ENCODE measurements at places on chromosomes 12 and 14. TPM values are rescaled to one million over a fixed set of nuclear protein-coding genes. Genes with fewer than 3 reads are reported as not detected.

The ZC3H14 gene
- total RNA-seq, result 62.0 TPM

The LGR5 gene
- 0.27 TPM for total RNA-seq

The MYO1H gene
- not detected for total RNA-seq

The FAIM2 gene
- total RNA-seq, result 11.9 TPM

The CLEC4E gene
- total RNA-seq, result not detected

The MYF6 gene
- not detected for total RNA-seq

The POTEM gene
- not detected for total RNA-seq

The PGF gene
- total RNA-seq, result 2.7 TPM

The KLC1 gene
- total RNA-seq, result 130 TPM

The TUBA1A gene
- total RNA-seq, result 241 TPM

The KIF26A gene
- total RNA-seq, result 4.1 TPM

The TDRD9 gene
- 1.8 TPM for total RNA-seq

The CCDC177 gene
- total RNA-seq, result not detected

The OLR1 gene
- total RNA-seq, result not detected

The RESF1 gene
- total RNA-seq, result 92.8 TPM

The SIRT4 gene
- total RNA-seq, result 1.2 TPM

The AEBP2 gene
- 16.7 TPM for total RNA-seq

The RGS6 gene
- 6.2 TPM for total RNA-seq

- peak; percentile 65 for DNase-seq
Observed at GRCh38 chr14:22556021-22556989, 32.7 kb downstream of the DAD1 start.

- DNase-seq, result no peak
Observed at GRCh38 chr14:60488175-60488574, 2.3 kb upstream of the C14orf39 start.

DNA sequence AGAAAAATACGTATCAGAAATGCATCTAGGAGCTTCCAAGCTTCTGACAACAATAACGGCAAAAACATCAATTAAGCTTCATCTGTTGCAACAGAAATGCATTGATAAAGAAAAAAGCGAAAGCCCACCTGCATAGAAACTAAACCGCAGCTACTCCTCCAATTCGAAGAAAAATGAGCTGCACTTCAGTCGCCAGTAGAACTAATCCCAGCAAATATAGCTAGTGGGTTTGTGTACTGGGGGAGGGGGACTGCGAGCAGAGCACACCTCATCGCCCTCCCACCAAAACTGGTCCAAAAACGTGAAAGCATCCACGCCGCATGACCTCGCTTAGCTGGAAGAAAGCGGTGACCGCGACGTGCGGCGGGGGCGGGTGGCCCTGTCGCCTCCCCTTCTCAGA lies 1.2 kb downstream of the SLC35F4 start:
- no peak for DNase-seq

DNA sequence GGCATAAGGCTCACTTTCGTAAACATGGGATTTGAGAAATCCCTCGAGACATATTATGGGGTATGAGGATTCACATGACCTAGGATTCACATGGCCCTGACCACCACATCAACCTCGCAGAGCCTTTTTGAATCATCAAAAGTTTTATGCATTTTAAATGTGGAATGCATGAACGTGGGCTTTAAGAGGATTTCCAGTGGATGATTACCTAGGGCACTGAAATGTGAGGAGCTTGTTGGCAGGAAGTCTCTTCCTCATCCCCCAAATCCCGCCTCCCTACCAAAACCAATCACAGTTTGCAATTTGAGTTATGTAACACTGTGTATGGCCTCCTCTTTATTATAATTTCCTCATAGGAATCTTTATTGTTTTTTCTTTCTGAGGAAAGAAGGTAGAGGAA lies 659.6 kb upstream of the TBX3 start:
- no peak for DNase-seq

GRCh38 chr14:72809063-72809462 lies 84.8 kb downstream of the DPF3 start:
- DNase-seq, result no peak

DNA sequence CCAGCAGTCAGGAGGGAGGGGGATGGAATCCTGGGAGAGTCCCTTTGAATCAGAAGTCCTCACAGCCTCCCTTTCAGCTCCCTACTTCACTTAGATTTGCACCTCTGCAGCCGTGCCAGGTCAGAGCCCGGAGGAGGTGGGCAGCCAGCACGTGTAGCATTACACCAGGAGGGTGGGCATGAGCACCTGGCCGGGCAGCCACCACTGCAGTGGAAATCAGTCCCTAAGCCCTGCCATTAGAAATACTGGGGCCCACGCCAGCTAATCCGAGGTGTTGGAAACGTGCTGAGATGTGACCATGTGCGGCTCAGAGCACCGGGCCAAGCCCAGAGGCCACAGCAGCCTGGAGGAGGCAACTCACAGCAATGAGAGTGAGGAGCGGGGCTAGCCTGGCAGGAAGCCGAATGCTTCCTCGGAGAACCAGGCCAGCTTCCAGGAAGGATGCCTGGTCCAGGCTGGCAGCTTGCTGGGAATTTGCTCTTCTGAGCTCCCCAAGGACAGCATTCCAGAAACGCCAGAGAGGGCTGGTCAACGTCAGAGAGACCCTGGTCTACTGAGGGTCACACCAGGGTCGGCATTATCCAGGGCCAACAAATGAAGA lies 9.4 kb upstream of the CACNA2D4 start:
- DNase-seq, result peak; percentile 13

GRCh38 chr14:101884934-101885576 lies 79.3 kb upstream of the DYNC1H1 start:
- no peak for DNase-seq

DNA sequence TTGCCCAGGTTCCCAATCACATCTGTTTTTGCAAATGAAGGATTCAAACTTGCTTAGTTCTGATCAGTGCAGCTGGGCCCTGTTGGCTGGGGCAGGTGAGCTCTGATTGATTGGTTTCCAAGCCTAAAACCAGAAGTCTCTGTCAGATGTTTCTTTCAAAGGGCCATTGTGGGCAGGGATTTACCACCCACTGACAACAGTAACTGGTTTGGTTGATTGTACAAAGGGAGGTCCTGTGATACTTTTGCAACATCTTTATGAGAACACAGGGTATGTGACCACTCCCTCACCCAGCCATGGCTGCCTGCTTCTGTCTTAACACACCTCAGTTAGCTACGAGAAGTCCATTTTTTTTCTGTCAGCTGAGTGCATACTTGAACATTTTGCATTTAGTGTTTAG lies 184.1 kb downstream of the FLRT2 start:
- no peak for DNase-seq

DNA sequence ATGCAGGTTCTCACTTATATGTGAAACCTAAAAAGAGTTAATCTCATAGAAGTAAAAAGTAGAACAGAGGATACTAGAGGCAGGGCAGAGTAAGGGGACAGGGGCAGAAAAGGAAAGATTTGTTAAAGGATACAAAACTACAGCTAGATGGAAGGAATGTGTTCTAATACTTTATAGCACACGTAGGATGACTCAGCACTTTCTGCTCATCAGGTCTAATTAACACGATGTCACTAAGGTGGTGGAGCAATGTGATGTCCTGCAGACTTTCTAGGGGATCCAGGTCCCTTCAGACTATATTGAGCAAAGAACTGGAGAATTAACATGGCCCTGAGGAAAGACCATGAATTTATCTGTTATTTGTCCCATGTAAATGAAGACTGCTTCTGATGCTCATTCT lies 80.8 kb upstream of the CMKLR1 start:
- DNase-seq, result no peak

DNA sequence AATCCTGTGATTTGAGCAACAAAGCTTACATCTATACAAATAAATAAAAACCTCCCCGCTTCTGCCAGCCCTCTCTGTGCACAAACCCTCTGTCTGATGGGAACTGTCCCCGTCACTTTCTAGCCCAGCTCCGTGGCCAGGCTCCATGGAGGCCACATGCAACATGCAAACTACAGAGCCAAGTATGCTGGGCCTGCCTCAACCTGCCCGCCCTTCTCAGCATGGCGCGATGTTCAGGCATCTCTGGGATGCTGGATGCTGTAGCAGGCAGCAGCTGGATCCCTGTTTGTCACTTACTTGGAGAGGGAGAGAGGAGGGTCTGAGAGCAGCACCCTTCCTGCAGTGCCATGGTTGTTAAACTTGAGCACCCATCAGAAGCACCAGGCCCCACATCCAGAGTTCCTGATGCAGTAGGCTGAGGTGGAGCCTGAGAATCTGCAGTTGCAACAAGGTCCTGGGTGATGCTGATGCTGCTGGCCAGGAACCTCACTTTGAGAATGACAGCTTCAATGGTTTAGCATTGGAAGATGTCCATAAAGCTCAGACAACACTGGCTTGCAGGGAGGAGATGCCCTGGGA lies 32.4 kb downstream of the CLMN start:
- DNase-seq, result no peak

- DNase-seq, result no peak
Observed at GRCh38 chr12:129753586-129753985, 150.2 kb downstream of the TMEM132D start.

- no peak for DNase-seq
Observed at GRCh38 chr12:124130691-124131591, 157.9 kb downstream of the ZNF664 start.

DNA sequence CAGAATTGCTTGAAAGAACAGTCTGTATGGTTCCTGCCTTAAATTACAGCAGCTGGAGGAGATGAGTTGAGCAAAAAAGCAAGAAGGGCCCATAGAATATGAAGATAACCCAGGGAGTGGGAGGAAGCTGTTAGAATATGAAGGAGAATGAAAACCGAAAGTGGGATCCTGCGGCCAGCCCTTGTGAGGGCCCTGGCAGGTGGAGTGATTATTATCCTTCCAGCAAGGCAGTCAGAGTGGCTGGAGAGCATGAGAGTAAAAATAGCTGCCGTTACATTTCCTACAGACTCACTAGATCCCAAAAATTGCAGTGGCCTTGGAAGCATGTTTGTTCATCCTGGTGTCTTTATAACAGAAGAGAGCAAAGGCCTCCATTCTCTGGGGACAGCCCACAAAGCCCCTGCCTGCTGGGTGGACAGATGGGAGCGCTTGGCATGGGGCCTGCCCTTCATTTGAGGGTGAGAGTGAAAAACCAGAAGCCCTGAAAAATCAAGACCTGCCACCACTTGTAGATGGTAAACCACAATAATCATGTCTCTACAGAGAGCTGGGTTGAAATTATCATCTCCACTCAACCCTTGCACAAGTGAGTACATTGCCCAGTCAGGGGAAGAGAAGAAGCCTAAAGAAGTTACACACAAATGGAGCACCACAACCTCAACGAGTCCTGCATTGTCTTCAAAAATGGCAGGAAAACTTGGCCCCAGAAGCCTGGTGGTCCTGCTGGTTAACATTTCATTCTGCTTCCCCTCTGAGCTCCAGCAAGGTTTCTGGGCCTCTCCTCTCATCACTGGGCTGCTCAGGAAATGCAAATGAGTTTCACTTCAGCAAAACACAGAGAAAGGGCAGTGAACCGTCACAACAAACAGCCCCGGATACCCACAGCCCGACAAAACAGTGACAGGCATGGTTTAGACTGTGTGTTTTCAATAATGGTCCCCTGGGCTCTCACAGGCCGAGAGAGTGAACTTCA lies 20.5 kb downstream of the ZDHHC22 start:
- peak; percentile 55 for DNase-seq

DNA sequence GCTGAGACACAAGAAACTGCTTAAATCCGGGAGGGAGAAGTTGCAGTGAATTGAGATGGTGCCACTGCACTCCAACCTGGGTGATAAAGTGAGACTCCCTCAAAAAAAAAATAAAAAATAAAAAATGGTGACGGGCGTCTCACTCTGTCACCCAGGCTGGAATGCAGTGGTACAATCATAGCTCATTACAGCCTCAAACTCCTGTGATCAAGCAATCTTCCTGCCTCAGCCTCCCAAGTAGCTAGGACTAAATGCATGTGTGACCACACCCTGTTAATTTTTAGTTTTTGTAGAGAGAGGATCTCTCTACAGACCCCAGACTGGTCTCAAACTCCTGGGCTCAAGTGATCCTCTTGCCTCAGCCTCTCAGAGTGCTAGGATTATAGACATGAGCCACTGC lies 9.1 kb downstream of the SNX6 start:
- DNase-seq, result no peak

DNA sequence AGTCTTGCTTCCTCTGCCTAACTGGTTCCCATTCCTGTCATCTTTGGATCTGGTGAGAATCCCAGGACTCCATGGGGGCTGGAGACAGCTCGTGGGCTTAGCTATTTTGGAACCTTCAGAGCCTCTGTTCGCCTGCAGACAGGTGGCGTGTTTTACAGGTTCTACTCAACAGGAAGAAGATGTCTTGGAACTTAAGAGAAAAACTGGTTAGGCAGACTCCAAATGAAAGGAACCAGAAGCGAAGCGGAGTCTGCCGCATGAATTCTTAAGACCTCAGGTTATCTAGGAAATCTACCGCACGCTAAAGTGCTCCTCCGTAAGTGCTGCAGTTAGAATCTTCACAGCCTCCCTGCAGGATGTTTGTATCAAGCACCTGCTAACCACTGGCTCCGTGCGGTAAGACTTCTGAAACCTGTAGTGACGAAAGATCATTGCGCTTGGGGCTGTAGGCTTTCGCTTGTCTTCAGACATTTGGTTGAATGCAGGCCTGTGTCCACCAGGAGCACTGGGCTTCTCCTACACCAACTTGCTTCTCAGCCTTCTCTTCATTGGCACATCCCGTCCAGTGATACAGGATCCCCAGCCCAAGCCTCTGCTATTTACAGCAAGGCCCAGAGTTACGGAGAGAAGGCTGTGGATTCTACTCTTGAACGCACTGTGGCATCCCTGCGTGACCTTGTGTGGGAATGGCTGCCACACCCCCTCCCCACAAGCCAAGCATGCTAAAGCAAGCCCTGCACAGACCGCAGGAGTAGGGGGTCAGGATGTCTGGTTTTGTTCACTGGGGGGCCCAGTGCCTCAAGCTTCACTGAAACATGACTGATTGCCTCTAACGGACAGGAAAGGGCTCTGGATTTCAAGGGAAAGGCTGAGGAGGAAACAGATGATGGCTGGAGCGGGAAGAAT lies 35.0 kb downstream of the ACADS start:
- DNase-seq, result no peak

- no peak for DNase-seq
Observed at GRCh38 chr12:129185855-129186254, 332.6 kb downstream of the GLT1D1 start.

- no peak for DNase-seq
Observed at GRCh38 chr14:94396628-94397225, 8.3 kb upstream of the SERPINA1 start.

- DNase-seq, result no peak
Observed at GRCh38 chr14:62943202-62943601, 102.1 kb downstream of the KCNH5 start.

GRCh38 chr12:65822732-65823512 lies 1.4 kb upstream of the HMGA2 start:
- no peak for DNase-seq

DNA sequence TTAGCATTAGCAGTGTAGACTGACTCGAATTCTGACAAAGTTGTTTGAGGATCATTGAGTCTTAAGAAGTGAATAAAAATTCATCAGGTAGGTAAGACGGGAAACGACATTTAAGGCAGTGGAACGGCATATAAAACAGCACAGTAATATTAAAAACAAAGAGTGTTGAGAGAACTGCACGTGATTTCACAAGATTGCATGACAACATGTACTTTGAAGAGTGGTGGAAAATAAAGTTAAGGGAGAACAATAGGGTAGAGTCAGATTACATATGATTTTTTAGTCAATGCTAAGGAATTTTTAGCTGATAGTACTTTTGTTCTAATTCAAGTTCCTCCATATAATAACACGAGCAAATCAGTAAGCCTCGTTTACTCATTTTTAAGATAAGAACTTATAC lies 115.4 kb downstream of the SOX5 start:
- no peak for DNase-seq
